ENCODE measurements at places on chromosomes 4 and X.

GRCh38 chr4:40401631-40402030 lies 66.5 kb downstream of the CHRNA9 start:
- H3K27me3 ChIP-seq: no peaks in the 10 kb centered on the region
- DNase-seq: no peak
- no peak overlapping the region for H3K27ac ChIP-seq
- H3K4me3 ChIP-seq: no peak overlapping the region
- peaks cover 2% of the 10 kb centered on the region for H3K36me3 ChIP-seq

DNA sequence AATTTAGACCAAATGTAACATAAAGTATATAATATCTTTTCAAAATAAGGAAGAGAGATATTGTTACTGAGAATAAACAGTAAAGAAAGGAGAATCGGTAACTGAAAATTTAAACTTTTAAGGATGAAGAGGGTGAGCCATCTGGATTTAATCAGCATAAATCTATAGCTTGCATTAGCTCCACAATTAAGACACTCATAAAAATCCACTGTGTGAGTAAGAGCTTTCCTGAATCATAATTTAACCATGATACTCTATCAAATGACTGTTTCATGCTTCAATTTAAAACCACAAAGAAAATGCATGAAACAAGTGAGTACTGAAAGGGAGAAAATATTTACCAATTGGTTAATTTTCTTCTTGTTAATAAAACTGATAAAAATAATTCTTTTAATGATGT lies 951.5 kb upstream of the SLIT2 start:
- no peak for DNase-seq
- H3K27me3 ChIP-seq: no peaks in the 10 kb centered on the region
- H3K27ac ChIP-seq: no peak overlapping the region
- H3K4me1 ChIP-seq: peaks cover 14% of the 10 kb centered on the region
- no peaks in the 10 kb centered on the region for H3K36me3 ChIP-seq
- no peak overlapping the region for H3K4me3 ChIP-seq

- H3K27me3 ChIP-seq: peaks cover 4% of the 10 kb centered on the region
- no peak for DNase-seq
- no peak overlapping the region for H3K4me3 ChIP-seq
- no peaks in the 10 kb centered on the region for H3K36me3 ChIP-seq
- H3K4me1 ChIP-seq: no peaks in the 10 kb centered on the region
Observed at GRCh38 chr4:16608123-16608522, 290.3 kb downstream of the LDB2 start.

- no peaks in the 10 kb centered on the region for H3K36me3 ChIP-seq
- H3K4me3 ChIP-seq: no peak overlapping the region
- H3K27me3 ChIP-seq: peaks cover 5% of the 10 kb centered on the region
- H3K27ac ChIP-seq: no peak overlapping the region
- H3K4me1 ChIP-seq: peaks cover 6% of the 10 kb centered on the region
- DNase-seq: no peak
Observed at GRCh38 chr4:153777421-153777820, 11.5 kb downstream of the SFRP2 start.

- H3K4me3 ChIP-seq: no peak overlapping the region
- H3K4me1 ChIP-seq: peaks cover 16% of the 10 kb centered on the region
- H3K27me3 ChIP-seq: peaks cover 6% of the 10 kb centered on the region
- DNase-seq: no peak
Observed at GRCh38 chr4:121457278-121457875, 76.6 kb upstream of the QRFPR start.

- H3K27me3 ChIP-seq: no peaks in the 10 kb centered on the region
- no peak for DNase-seq
- peaks cover 7% of the 10 kb centered on the region for H3K4me1 ChIP-seq
Observed at GRCh38 chr4:185881430-185881829, 69.4 kb upstream of the SORBS2 start.

- peaks cover 33% of the 10 kb centered on the region for H3K4me1 ChIP-seq
- H3K27ac ChIP-seq: peak overlapping the region; percentile 83
- DNase-seq: no peak
- peak overlapping the region; percentile 82 for H3K4me3 ChIP-seq
- no peaks in the 10 kb centered on the region for H3K27me3 ChIP-seq
- no peaks in the 10 kb centered on the region for H3K36me3 ChIP-seq
Observed at GRCh38 chr4:81471298-81471587, 464 bp downstream of the RASGEF1B start.

GRCh38 chr4:2060611-2061185 lies 1.6 kb downstream of the NAT8L start:
- H3K36me3 ChIP-seq: peaks cover 3% of the 10 kb centered on the region
- peaks cover 2% of the 10 kb centered on the region for H3K4me1 ChIP-seq
- DNase-seq: peak; percentile 48
- peaks cover 7% of the 10 kb centered on the region for H3K27me3 ChIP-seq
- H3K4me3 ChIP-seq: peak overlapping the region; percentile 64

- H3K27ac ChIP-seq: no peak overlapping the region
- no peaks in the 10 kb centered on the region for H3K36me3 ChIP-seq
- DNase-seq: no peak
Observed at GRCh38 chr4:159787901-159788300, 685.0 kb downstream of the RAPGEF2 start.

DNA sequence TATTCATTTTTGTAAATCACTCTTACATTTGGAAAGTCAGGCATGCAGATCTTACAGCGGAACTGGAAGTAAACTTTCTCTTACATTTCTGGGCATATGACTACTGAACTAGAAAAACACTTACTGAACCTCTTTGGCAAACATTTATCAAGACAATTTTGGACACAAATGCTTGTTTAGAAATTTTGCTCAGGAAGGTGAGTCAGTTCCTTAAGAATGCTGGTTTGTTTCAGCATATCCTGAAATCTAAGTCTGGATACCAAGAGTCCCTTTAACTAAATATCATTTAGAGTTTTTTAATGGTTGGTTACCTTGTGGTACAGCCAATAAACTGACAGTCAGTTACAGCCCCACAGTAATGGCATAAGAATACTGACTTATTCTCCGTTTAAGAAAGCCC lies 15.0 kb downstream of the SHISA3 start:
- H3K36me3 ChIP-seq: no peaks in the 10 kb centered on the region
- H3K4me1 ChIP-seq: peaks cover 3% of the 10 kb centered on the region
- no peak overlapping the region for H3K27ac ChIP-seq

DNA sequence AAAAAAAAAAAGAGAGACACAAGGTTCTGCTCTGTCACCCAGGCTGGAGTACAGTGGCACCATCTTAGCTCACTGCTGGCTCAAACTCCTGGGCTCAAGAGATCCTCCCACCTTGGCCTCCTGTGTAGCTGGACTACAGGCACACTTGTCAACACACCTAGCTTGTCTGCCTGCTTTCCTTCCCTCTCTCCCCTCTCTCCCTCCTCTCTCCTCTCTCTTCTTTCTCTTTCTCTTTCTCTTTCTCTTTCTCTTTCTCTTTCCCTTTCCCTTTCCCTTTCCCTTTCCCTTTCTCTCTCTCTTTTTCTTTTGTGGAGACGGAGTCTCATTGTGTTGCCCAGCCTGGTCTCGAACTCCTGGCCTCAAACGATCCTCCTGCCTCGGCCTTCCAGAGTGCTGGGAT lies 132.1 kb downstream of the DIPK2B start:
- H3K4me1 ChIP-seq: peaks cover 22% of the 10 kb centered on the region
- H3K4me3 ChIP-seq: no peak overlapping the region
- peaks cover 35% of the 10 kb centered on the region for H3K36me3 ChIP-seq
- H3K27ac ChIP-seq: peak overlapping the region; percentile 79
- no peak for DNase-seq
- H3K27me3 ChIP-seq: no peaks in the 10 kb centered on the region

DNA sequence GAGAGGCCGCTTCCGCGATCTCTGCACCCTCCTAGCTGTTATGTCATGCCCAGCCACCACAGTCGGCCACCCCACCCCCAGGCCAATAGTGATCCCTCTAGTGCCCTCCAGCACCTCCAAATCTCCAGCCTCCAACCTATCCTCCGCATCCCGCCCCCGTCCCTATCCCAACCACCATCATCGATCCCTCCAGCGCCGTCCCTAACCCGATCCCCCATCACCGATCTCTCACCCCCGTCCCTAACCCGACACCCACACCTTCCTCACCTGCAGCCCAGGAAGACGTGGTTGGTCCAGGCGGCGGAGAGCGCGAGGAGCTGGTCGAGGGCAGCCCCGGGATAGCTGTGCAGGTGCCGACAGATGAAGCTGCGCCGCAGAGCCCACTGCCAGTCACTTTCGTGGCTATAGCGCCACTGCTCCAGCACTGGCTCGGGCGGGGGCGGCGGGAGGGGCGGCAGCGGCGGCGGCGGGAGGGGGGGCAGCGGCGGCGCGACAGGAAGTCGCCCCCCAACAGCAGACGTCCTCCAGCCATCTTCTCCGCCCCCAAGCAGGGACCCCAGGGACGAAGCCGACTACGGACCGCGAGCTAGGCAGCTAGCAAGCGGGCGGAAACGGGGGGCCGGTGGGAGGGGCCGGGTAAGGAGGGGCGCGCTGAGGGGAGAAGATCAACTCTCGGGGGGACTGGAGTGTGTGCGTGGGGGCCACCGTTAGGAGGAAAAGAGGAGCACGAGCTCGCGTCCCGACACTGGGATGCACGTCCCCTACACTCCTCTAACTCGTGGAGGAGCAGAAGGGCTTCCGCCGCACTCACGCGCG lies 552 bp downstream of the NKRF start:
- peak overlapping the region; percentile 88 for H3K4me3 ChIP-seq
- peaks cover 2% of the 10 kb centered on the region for H3K36me3 ChIP-seq
- peaks cover 8% of the 10 kb centered on the region for H3K4me1 ChIP-seq
- H3K27me3 ChIP-seq: no peaks in the 10 kb centered on the region
- H3K27ac ChIP-seq: peak overlapping the region; percentile 97

DNA sequence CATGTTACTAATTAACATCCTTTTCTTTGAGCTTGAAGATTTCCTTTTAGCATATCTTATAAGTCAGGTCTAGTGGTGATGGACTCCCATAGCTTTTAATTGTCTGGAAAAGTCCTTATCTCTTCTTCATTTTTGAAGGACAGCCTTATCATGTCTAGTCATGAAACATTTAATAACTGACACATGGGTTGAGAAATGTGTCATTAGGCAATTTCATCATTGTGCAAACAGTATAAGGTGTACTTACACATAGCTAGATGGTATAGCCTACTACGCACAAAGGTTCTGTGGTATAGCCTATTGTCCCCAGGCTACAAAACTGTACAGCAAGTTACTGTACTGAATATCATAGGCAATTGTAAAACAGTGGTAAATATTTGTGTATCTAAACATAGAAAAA lies 34.5 kb upstream of the ALG13 start:
- DNase-seq: no peak
- no peaks in the 10 kb centered on the region for H3K36me3 ChIP-seq
- H3K4me1 ChIP-seq: peaks cover 16% of the 10 kb centered on the region
- no peak overlapping the region for H3K27ac ChIP-seq
- no peaks in the 10 kb centered on the region for H3K27me3 ChIP-seq
- no peak overlapping the region for H3K4me3 ChIP-seq

DNA sequence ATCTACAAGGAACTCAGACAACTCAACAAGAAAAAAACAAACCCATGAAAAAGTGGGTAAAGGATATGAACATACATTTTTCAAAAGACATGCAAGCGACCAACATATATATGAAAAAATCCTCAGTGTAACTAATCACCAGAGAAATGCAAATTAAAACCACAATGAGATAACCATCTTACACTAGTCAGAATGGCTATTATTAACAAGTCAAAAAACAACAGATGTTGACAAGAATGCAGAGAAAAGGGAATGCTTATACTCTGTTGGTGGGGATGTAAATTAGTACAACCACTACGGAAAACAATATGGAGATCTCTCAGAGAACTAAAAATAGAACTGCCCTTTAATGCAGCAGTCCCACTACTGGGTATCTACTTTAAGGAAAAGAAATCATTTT lies 12.1 kb downstream of the NIPAL1 start:
- H3K27ac ChIP-seq: no peak overlapping the region
- peaks cover 27% of the 10 kb centered on the region for H3K4me1 ChIP-seq
- peaks cover 29% of the 10 kb centered on the region for H3K36me3 ChIP-seq
- no peak for DNase-seq

GRCh38 chrX:9627922-9628321 lies 137.7 kb downstream of the GPR143 start:
- no peak overlapping the region for H3K4me3 ChIP-seq
- H3K4me1 ChIP-seq: no peaks in the 10 kb centered on the region
- H3K27ac ChIP-seq: no peak overlapping the region
- H3K36me3 ChIP-seq: peaks cover 1% of the 10 kb centered on the region
- H3K27me3 ChIP-seq: no peaks in the 10 kb centered on the region

DNA sequence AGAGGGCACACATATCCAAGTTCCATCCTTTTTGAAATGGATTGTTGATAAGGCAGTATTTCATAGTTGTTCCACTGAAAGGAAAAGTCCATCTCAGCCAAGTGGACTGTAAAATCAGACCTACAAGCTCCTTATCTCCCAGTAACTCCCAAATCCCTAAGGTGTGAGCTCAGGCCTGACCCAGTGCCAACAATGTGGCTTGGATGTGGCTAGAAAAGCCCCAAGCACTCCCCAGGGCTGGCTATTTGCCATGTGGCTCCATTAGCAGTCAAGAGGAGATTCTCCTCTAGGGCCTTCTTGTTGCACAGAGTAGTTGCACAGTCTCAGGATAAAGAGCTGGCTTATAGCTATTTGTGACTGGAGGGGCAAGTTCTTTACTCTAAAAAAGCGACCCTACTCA lies 25.0 kb upstream of the DGKK start:
- no peak overlapping the region for H3K27ac ChIP-seq
- peaks cover 4% of the 10 kb centered on the region for H3K27me3 ChIP-seq
- no peak for DNase-seq

DNA sequence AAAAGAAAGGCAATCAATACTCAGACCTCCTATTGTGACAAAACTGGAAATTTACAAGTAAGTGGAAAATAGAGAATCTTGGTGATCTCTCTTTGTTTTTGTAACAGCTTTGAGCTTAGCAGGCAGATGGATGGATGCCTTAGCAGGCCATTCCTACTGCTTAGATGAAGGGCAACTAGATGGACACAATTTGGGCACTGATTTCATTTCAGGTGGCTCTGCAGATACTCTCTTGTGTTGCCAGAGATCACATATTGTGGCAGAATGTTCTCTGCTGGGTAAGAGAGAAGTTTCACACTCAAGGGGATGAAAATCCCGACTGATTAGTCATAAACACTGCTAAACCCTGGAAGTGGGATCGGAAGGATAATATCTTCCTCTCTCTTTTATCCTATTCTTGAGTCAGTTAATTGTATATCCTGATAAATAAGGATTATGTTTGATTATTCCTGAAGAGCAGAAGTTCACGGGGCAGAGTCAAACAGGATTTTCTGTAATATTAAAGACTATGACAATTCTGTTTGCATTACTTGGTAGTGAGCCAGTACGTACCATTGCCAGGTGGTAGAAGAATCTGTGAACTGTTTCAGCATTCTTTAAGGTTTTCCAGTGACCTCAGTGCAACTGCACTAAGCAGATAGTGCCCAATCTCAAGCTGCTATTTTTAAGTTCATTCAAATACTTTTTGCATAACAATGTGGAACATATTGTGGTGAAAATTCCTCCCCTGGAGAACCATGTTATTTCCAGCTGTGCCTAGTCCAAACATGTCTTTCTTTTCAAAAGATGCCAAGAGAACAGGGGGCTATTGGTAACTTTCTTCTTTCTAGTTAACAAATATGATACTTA lies 974.3 kb downstream of the FSTL5 start:
- H3K4me3 ChIP-seq: no peak overlapping the region
- no peaks in the 10 kb centered on the region for H3K36me3 ChIP-seq
- H3K27me3 ChIP-seq: no peaks in the 10 kb centered on the region

GRCh38 chr4:146292508-146292907 lies 78.2 kb downstream of the REELD1 start:
- peaks cover 1% of the 10 kb centered on the region for H3K36me3 ChIP-seq
- H3K4me1 ChIP-seq: peaks cover 5% of the 10 kb centered on the region
- DNase-seq: no peak
- H3K27me3 ChIP-seq: no peaks in the 10 kb centered on the region
